C1 segment of cervical spinal cord (tissue), 14 donors: ENCODE measurements at places on chromosomes 16 and 17.

- DNase-seq = no peak
Measured at GRCh38 chr17:72970246-72970645, 122.2 kb downstream of the SLC39A11 start.

DNA sequence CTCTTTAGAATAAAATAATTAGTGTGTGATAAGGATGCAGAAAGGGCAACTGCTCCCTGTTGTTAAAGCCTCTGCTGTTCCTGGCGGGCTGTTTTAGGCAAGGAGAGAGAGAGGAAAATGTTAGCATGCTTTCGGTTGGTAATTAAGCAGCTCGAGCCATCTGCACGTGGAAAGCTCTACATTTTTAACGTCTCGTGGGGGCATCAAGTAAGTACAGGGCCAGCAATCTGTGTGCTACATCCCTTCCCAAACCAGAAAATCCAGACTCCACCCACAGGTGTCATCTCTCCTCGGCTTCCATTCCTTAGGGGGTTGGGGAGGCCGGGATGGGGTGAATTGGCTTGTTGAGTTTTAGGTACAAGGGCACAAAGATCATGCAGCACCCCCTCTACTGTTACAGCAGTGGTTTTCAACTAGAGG is 62.4 kb upstream of the MARCHF10 start:
- DNase-seq = no peak

DNA sequence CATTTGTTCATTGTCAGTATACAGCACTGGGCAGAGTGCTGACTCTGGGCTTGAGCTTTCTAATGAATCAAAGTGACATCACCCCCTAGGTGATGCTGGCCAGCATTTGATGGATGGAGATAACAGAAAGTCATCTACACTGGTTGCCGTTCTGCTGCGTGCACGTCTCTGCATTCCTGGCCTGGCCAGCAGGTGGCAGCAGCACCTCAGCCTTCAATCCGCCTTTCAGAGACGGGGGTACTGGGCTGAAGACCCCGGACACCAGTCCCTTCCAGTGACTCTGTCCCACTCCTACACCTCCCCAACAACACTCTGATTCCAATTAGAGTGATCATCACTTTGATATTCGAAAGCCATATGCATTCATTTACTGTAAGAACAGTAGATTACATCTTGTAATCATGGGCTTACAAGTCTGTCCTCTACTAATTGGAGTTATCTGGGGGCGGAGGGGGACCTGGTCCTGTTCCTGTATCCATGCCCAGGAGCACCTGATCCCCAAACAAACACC is 6.0 kb downstream of the CPSF4L start:
- no peak for DNase-seq

- DNase-seq = no peak
Measured at GRCh38 chr16:88870608-88871348, 4.3 kb upstream of the PABPN1L start.

DNA sequence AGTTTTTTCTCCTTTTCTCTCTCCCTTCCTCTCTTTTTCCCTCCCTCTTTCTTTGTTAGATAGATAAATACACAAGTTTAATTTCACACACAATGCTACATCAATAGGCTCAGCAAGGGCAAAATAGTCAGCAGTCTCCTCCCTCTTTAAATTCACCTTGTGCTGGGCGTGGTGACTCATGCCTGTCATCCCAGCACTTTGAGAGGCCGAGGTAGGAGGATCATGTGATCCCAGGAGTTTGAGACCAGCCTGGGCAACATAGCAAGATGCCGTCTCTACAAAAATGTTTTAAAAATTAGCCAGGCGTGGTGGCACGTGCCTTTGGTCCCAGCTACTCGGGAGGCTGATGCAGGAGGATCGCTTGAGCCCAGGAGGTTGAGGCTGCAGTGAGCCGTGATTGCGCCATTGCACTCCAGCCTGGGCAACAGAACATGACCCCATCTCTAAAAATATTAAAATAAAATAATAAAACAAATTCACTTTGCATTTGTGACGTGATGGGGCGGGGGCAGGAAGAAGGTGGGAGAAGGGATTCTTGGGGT is 27.4 kb downstream of the IL21R start:
- DNase-seq = no peak

DNA sequence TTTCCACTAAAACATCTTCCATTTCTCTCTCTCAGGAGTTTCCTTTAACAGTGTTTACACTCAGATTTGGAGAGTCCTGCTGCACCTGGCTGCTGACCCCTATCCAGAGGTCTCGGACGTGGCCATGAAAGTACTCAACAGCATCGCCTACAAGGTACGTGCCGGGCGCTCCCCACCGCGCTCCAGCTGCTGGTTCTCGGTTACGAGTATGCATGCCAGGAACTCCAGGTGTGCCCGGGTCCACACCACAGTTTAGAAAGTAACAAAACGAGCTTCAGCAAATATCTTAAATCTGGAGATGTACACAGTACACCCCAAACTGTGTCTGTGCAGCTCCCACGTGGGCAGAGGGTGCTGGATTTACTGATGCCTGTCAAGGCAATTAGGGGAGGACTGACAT is 82.9 kb upstream of the CHMP6 start:
- no peak for DNase-seq

- DNase-seq = no peak
Measured at GRCh38 chr17:40314584-40314956, 5.6 kb downstream of the RARA start.

DNA sequence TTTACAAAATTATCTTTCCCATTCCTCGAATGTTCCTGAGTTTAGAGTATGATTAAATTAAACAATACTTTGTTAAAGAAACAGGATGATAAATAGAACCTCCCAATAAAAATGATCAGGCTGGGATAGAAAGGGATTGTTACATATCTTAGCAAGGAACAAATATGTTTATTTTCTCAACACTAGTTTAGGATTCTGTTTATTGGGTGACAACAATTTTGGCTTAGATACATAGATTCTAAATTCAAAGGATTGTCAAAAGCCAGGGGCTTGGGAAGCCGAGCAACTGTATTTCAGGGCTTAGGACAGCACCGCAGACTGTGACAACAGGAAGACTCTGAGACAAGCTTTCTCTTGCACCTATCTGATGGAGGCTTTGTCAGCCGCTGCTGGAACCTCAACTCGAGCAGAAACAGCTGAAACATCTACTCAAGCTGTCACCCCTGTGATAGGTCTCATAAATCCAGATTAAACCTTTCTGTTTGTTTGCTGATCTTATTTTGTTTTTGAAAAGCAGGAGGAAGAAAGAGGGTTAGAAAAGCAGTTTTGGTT is 562.8 kb upstream of the ZFHX3 start:
- no peak for DNase-seq
